ENCODE measurements at places on chromosomes 1 and 21. TPM values are rescaled to one million over a fixed set of nuclear protein-coding genes. Genes with fewer than 3 reads are reported as not detected.

Gene TACSTD2
- not detected for polyA plus RNA-seq

Gene VCAM1
- 0.71 TPM for polyA plus RNA-seq

Gene ERICH3
- polyA plus RNA-seq = 11.1 TPM

Gene CD247
- polyA plus RNA-seq = 1.9 TPM

Gene PLK3
- 3.9 TPM for polyA plus RNA-seq

Gene AKT3
- 35.7 TPM for polyA plus RNA-seq

Gene FAM167B
- not detected for polyA plus RNA-seq

Gene PDPN
- 4.1 TPM for polyA plus RNA-seq

Gene ERRFI1
- polyA plus RNA-seq = 18.8 TPM

Gene BSND
- not detected for polyA plus RNA-seq

Gene CFHR1
- not detected for polyA plus RNA-seq

Gene S100A6
- 39.7 TPM for polyA plus RNA-seq

Gene PHLDA3
- 1.5 TPM for polyA plus RNA-seq

Gene SHE
- not detected for polyA plus RNA-seq

Gene OR10Z1
- not detected for polyA plus RNA-seq

Gene SERPINC1
- not detected for polyA plus RNA-seq

Gene TDRKH
- 10.4 TPM for polyA plus RNA-seq

Gene USH2A
- 0.20 TPM for polyA plus RNA-seq

Gene IL10RB
- 1.6 TPM for polyA plus RNA-seq

Gene PKLR
- polyA plus RNA-seq = not detected

Gene CRYBG2
- polyA plus RNA-seq = not detected

Gene LENEP
- polyA plus RNA-seq = not detected

Gene DNAH14
- polyA plus RNA-seq = not detected

Gene SEMA6C
- 2.5 TPM for polyA plus RNA-seq

Gene ECM1
- 2.4 TPM for polyA plus RNA-seq

Gene SH2D5
- polyA plus RNA-seq = 0.07 TPM

Gene TFF3
- not detected for polyA plus RNA-seq

Gene SPRR2A
- not detected for polyA plus RNA-seq

Gene LIN28A
- not detected for polyA plus RNA-seq

Gene KRTAP19-3
- not detected for polyA plus RNA-seq

Gene VWA5B1
- not detected for polyA plus RNA-seq

Gene OSCP1
- polyA plus RNA-seq = 51.8 TPM

Gene GPA33
- 0.15 TPM for polyA plus RNA-seq

Gene LYST
- 30.0 TPM for polyA plus RNA-seq

Gene AMY2B
- polyA plus RNA-seq = 21.5 TPM

Gene LCA5L
- 1.5 TPM for polyA plus RNA-seq

Gene SPATA21
- polyA plus RNA-seq = not detected

Gene DENND2D
- 14.8 TPM for polyA plus RNA-seq

Gene LYPD8
- 6.6 TPM for polyA plus RNA-seq

Gene OR2T12
- not detected for polyA plus RNA-seq

Gene RXRG
- polyA plus RNA-seq = not detected

Gene TAS1R1
- 0.35 TPM for polyA plus RNA-seq

Gene SH2D1B
- polyA plus RNA-seq = not detected

Gene TNFSF18
- polyA plus RNA-seq = not detected

Gene DIO1
- polyA plus RNA-seq = not detected

Gene FNDC10
- polyA plus RNA-seq = 1.5 TPM

Gene CCDC17
- not detected for polyA plus RNA-seq

Gene LHX8
- polyA plus RNA-seq = not detected

Gene SPRR1B
- not detected for polyA plus RNA-seq

Gene PDC
- not detected for polyA plus RNA-seq

Gene PRDM16
- not detected for polyA plus RNA-seq

Gene SPRR1A
- polyA plus RNA-seq = not detected

Gene AGT
- 0.48 TPM for polyA plus RNA-seq

Gene SHISAL2A
- 1.7 TPM for polyA plus RNA-seq

Gene SLC16A4
- not detected for polyA plus RNA-seq

Gene SZT2
- 2.3 TPM for polyA plus RNA-seq

Gene DCAF6
- 89.0 TPM for polyA plus RNA-seq

Gene SLC35F3
- 6.2 TPM for polyA plus RNA-seq
